ENCODE measurements at places on chromosomes 11 and 22.

GRCh38 chr22:44429941-44430587 is 68.0 kb downstream of the RTL6 start:
- no peak for DNase-seq

DNA sequence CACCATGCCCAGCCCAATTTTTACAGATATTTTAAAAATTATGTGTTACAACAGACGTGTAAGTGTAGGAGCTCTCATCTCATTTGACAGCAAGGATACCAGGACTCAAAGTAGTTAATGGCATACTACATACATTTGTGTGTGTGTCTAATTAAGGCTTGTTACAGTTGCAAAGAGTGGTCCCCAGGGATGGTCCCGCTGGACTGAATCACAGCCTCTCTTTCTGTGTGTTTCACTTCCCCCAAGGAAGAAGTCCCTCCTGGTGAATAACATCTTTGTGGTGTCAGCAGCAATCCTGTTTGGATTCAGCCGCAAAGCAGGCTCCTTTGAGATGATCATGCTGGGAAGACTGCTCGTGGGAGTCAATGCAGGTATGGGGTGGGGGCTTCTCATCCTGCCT is 17.2 kb downstream of the SLC2A11 start:
- no peak for DNase-seq

DNA sequence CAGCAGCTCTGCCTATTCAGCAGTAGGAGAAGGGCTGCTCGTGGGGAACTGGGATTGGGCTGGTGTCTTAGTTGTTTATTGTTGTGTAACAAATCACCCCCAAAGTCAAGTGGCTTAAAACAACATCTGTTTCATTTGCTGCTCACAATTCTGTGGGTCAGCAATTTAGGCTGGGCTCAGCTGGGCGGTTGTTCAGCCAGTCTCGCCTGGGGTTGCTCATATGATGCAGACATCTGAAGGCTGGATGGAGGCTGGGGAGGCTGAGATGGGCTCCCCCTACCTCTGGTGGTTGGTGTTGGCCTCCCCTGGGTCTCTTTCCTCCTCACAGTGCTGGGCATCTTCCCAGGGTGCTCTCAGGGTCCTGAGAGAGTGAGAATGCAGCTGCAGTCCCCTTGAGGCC is 43.3 kb upstream of the PARVG start:
- no peak for DNase-seq

- DNase-seq = no peak
Observed at GRCh38 chr11:88280673-88281316, 56.7 kb downstream of the CTSC start.

GRCh38 chr11:2325123-2325522 is 23.3 kb downstream of the TSPAN32 start:
- no peak for DNase-seq

GRCh38 chr22:45689211-45689610 is 17.6 kb downstream of the ATXN10 start:
- DNase-seq = no peak

DNA sequence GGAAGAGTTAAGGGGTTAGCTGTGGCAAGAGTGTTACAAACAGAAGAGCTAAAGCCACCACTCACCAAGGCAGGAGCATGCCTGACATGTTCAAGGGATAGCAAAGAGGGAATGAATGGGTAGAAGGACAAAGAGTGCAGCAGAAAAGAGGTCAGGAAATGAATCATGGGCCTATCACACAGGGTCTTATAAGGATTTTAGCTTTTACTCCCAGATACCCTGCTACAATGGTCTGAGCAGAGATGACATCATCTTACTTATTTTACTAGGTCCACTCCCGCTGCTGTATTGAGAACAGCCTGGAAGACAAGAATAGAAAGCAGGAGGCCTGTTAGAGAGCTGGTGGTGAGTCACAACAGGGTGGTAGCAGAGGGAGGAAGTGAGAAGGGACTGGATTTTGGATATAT is 9.8 kb downstream of the TRAF6 start:
- no peak for DNase-seq

GRCh38 chr22:45430871-45431270 is 17.4 kb downstream of the RIBC2 start:
- no peak for DNase-seq

DNA sequence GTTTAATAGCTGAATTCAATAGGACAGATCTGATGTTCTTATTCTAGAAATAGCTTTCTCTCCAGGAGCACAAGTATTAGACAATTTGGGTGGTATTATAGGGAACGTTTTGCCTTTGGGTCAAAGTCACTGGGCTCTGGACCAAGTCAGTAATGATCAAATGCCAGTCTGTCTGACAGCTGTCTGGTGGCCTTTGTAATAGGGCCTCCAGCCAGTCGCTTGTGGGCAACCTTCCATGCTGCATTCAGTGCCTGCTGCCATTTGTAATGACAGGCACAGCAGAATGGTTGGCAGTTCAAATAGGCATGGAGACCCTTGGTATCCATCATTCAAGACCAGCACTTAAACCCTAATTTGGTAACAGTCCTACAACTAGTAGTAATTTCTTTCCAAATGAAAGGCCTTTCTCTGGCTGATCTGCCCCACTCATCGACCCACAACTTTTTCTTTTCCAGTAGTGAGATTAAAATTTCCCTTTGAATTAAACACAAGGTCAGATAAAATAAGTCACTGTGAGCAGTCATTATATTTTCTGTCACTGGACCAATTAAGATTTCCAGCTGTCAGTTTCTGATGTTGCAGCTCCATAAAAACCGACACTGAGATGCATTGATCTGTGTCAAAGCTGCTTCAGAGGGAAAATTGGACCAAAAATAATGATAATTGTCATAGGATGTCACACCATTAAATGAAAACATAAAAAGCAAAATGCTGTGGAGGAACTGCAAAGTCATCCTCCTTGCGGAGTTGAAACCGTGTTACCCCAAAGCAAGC is 1038.1 kb downstream of the LRRC4C start:
- DNase-seq = no peak

GRCh38 chr11:118485273-118485672 is 42.0 kb upstream of the TTC36 start:
- no peak for DNase-seq

DNA sequence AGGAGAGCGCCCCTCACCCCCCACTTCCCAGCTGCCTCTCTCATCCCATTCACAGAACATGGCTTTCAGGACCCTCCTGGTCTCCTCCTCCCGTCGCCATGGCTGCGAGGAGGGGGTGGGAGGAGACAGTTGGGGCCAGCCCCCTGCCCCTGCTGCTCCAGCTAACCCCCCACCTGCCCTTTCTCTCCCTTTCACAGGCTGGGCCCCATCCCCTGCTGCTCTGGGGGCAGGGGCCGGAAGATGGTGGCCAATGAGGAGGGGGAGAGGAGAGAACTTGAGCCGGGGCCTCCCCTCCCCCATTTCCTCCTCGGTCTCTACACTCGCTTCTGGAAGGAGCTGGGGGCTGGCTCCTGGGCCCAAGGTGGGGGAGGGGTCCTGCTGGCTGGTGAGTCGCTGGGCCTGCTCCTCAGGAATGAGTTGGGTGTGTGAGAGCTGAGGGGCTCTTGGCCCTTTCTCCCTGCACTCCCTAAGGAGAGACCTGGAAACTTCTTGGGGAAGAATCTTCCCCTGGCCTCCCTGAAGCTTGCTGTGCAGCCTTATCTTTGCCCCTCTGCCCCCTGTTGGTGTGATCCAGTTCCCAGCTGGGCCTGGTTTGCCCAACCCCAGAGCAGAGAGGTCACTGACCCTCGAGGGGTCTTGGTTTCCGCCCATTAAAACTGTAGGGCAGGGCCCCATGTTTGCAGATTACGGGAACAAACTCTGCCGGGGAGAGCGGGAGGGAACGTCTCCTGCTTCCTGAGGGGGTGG is 10.2 kb downstream of the YPEL4 start:
- no peak for DNase-seq

DNA sequence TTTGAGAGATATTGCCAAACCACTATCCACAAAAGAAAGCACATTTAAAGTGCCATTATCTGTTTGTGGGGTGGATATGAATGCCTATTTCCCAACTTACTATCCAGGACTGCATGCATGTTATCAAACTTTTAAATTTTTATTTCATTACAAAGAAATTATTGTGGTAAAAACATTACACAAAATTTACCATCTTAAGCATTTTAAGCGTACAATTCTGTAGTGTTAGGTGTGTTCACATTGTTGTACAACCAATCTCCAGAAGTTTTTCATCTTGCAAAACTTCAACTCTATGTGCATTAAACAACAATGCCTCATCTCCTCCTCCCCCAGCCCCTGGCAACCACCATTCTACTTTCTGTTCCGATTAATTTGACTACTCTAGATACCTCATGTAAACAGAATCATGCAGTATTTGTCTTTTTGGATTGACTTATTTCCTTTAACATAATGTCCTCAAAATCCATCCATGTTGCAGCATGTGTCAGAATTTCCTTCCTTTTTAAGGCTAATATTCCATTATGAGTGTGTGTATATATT is 17.6 kb upstream of the CD44 start:
- DNase-seq = no peak

GRCh38 chr11:76609736-76610370 is 60.7 kb downstream of the LRRC32 start:
- DNase-seq = no peak

DNA sequence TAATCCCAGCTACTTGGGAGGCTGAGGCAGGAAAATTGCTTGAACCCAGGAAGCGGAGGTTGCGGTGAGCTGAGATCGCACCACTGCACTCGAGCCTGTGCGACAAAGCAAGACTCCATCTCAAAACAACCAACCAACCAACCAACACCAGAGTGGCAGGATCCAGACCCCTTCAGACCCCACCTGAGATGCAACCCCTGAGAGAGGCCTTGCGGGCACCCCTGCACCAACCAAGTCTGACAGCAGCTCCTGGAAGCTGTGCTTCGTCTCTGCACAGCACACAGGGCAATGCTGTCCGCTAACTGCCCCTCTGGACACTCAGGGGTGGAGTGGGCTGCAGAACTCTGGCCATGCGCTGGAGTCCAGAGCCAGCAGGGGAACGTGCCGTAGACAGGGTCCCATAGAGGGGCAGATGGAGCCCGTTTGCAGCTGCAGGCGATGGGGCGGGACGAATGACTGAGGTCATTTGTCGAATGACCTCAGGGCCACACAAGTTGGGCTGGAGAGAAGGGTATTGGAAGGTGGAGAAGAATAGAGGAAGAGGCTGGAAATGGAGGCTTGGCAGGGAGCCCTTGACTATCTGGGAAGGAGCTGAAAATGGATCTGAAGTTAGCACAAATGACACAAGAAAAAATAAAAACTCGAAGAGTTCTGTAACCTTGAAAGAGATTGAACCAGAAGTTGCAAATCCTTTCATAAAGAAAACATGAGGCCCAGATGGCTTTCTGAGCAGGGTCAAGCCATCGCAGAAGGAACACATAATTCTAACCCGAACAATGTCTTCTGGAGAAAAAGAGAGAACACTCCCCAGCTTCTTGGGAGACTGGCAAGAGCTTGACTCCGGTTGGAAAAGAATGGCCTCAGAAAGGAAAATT is 199.7 kb downstream of the CTTN start:
- DNase-seq = no peak

DNA sequence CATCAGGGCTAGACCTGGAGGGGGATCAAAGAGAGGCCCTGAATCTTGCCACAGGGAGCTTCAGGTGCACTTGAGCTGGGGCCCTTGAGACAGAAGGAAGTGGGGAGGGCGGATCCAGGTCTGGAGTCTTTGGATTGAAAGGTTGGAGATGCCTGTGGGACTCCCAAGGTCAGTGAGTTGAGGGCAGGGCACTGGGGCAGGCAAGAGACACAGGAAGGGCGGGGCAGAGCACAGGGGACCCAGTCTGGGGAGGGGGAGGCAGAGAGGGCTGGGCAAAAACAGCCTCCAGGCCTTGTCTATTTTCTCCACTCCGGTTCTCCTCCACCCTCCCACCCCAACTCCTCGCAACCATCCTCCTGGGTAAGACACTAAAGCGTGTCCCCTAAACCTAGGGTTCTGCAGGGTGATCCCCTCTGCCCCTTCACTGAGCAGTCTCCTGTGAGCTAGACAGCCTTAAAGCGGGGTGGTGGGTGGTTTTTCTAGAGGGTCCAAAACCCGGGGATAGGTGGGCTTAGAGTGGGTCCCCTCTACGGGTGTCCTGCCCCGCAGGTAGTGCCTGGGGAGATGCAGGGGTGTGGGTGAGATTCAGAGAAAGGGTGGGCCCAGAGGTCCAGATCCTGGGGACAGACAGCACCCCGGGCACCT is 38.6 kb upstream of the CELSR1 start:
- DNase-seq = no peak

GRCh38 chr22:40413873-40414272 is 43.5 kb downstream of the SGSM3 start:
- no peak for DNase-seq

GRCh38 chr11:62497132-62497801 is 49.3 kb downstream of the AHNAK start:
- no peak for DNase-seq

DNA sequence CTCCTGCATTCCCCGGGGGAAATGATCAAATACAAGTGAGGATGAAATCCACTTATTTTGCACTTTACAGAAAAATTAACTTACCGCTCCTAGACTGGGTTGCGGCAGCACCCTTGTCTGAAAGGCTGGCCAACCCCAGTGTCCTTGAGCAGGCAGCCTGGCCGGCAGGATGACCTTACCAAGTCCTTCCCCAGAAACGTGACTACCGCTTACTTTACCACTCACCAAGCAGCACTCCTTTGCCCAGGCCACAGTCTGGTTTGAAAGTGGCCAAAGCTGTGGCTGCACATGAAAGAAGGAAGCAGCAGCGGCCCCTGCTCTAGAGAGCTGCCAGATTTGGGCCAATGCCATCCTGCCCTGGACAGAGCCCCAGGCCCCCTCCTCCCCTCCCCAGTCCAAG is 20.3 kb downstream of the MYH9 start:
- no peak for DNase-seq

- DNase-seq = no peak
Observed at GRCh38 chr22:33105501-33105911, 47.3 kb upstream of the SYN3 start.

GRCh38 chr11:32602657-32603415 is 19.2 kb downstream of the EIF3M start:
- no peak for DNase-seq

DNA sequence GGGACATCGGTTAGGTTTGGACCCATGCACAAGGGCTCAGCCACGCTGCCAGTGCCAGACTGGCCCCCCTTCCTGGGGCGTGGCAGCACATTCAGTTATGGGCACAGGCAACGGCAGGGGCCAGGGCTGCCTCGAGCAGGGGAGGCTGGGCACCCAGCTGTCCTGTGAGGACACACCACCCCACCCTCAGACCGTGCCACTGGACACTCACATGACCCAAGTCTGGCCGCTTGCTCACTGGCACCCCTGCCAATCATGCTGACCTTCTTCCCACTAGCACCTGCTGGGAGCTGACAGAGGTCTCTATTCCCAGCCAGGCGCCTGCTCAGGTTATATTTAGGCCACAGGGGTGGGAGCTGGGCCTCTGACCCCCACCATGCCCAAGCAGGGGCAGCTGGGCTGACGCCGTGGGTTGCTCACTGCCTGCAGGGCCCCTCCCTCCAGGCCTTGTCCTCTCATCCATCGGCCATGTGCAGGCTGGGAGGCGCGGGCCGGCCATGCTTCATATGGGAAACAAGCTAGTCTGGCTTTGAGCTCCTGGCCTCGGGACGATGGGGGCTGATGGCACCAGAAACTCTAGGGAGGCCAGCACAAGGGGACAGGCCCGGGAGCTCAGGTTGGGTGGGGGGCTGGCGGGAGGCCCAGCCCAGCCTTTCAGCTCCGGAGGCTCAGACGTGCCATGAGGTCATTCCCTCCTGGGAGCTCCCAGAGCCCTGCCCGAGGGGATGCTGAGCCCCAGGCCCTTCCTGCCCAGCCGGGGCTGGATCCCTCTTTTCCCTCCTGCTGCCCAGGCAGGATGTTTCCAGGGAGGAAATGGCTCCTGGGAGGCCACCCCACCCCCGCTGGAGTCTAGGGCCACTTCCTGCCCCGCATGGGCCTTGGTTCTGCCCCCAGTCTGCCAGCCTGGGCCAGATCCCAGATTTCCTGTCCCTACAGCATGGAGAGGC is 15.2 kb upstream of the TBX1 start:
- DNase-seq = no peak
